ENCODE measurements at places on chromosomes 5 and 9. TPM values are rescaled to one million over a fixed set of nuclear protein-coding genes. Genes with fewer than 3 reads are reported as not detected.

Gene TMC1
- not detected for total RNA-seq

- no peak for DNase-seq
Observed at GRCh38 chr9:107989544-107989943, 500.0 kb upstream of the KLF4 start.

Gene TAF11L5
- not detected for total RNA-seq

GRCh38 chr5:116370149-116370548 is 204.5 kb downstream of the SEMA6A start:
- no peak for DNase-seq

Data from CD8-positive, alpha-beta memory T cell (primary cell).